ENCODE measurements at places on chromosomes 5 and 9.

DNA sequence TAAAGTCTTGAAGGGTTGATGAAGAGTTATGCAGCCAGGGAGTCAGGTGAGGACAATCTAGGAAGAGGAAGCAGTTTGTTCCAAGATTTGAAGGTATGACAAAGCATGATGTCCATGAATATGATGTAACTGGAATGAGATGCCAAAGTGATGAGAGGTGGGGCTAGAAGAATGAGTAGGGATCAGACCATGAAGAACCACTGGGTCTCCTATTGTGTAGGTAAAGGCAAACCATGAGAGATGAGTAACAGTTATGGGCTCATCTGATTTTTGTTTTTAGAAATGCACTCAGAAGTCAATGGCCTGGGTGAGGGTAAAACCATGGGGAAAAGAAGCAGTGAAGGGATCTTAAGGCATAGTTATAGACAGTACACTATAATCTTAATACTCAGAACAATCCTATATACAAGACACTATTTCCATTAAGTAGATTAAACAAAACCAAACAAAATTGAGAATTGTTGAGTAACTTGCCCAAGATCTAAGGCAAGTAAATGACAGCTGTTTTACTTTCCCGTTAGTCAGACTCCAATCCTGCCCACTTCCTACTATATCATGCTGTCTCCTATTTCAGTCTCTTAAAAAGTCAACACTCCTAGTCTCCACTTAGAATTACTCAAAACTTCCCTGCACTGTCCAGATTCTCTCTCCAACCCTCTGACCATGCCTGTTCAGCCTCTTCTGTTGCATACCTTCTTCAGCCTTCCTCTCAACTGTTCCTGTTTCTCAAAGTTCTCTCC is 393.8 kb upstream of the MEF2C start:
- DNase-seq, result no peak

GRCh38 chr5:144971108-144971850 is 800.6 kb downstream of the KCTD16 start:
- DNase-seq, result no peak

DNA sequence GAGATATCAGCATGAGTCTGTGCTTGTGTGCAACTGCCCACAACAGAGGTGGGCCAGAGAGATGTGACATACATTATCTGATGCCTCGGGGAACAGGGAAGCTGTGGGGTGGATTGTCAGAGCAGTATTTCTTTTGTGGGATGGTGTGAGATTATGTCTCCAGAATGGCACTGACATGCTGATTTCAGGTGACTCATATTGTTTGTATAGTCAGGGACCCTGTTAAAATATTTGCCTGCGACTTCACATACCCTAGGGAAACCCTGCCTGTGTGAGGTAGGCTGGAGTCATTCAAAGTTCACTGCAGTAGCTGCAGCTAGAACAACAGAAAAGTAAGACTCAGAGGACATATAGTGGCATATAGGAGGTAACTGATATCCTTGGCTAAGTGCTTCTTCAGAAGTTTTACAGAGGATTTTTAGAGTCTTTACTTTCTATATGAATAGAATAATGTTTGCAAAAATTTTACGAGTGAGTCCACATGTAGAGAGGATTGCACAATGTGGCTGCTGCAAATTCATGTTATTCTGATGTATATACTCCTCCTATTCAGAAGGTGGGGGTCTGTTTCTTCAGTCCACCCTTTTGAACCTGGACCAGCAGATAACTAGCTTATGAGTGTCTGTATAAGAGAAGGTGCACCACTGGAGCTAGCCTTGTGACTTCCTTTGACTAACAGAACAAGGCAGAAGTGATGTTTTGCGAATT is 89.3 kb downstream of the MACIR start:
- DNase-seq, result no peak

DNA sequence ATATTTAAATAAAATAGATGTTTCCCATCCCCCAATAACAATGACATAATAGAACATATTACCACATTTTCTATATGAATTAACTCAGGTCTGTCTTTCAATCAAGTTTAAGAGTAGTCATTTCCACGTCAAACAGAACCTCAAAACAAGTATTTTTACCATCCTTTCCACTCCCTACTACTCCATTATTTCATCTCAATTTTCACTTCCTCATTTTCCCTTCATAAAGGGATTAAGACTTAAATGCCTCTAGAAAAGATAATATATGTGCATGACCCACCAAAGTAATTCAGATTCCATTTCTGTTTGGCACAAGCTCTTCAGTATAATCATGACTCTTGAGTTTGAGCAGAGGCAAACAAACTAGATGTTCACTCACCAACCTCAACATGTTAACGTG is 40.4 kb downstream of the ELOVL7 start:
- no peak for DNase-seq

DNA sequence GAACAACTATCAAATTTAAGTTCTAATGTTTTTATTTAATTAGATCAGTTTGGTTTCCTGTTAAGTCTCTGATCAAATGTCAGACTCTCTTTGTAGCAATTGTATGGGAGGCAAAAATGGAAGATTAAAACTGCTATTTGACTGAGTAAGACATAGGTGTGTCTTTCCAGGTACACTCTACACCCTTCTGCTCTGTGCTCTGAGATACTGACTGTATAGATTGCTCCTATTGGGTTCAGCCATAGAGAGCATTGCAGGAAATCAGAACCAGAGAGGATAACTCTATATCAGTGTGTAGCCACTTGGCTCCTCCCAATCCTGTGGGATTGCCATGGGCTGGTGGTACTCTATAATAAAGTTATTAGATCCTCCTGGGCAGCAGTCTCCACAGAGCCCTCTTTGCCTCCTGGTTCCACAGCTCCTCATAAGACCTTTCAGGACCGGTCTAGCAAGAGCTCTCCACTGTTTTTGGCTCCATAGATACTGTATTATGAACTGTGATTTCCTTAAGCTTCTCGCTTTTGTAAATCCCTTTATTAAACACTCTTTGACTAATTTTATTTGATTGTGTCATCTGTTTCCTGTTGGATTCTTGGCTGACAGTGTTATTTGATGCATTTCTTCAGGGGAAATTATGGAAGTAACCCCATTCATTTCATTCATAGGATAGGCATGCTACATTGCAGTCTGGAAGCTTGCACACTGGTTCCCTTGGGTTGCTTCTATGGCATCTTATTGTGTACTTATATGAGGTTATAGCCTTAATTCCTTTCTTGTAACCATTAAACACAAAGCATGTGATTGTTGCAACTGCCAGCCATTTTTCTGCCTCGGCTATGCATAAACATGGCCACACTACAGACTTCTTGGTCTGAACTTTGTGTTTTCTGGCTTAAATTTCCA is 115.6 kb downstream of the VCAN start:
- no peak for DNase-seq

DNA sequence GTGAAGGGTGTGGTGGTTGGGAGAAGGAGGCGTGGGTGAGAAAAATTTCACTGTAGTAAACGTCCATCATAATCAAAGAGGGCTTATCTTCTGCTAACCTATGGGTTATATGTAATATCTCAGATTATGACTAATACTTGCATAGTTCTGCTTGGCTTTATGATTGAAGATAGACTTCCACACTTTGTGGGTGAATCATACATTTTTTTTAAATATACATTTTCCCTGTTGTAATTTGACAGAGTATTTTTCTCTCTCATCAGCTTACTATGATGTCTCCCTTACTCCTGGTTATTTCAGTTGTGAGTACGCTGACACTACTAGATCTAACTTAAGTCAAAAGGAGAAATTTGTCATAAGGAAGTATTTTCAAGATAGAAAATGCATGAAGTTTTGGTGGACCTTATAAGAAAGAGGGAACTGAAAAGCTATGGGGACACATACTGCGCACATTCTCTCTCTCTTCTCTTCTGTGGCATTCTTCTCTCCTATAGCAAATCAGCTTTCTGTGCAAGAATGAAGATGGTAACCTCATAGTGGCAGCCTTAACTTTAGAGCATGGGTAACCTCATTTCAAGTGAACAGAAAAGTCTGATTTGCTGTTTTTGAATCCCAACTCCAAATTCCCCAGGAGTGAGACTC is 4.9 kb upstream of the JAK2 start:
- DNase-seq, result no peak

- no peak for DNase-seq
Observed at GRCh38 chr5:102781786-102782185, 26.7 kb downstream of the PAM start.

DNA sequence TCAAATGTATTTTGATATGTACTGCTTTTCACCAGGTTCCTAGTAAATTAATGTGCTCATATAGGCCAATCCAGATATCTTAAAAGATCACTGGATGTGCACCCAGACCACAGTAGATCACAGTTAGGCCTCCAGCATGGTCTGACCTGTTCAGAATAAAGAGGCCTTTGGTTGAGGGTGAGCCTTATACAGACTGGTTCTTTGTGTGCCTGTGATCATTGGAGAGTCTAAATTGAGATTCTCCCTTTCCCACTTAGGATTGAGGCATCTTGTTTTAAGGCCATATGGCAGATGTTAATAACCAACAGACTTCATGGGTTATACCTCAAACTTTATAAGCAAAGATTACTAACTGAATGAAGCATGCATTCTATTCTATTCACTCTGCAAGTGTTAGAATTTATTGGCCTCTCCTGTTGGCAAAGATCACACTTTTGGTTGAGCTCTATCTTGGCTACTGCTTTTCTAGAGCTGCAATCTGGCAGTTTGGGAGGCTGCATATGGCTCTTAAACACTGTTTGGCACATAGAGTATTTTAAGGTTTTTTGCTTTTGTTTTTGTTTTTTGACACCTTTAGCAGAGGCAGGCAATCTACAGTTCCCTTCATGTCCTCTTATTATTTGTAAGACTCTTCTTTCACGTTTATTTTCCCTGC is 8.5 kb downstream of the CHSY3 start:
- no peak for DNase-seq

GRCh38 chr9:81292056-81292805 is 397.1 kb downstream of the TLE1 start:
- no peak for DNase-seq

- DNase-seq, result no peak
Observed at GRCh38 chr9:72839085-72839484, 113.8 kb downstream of the ALDH1A1 start.

DNA sequence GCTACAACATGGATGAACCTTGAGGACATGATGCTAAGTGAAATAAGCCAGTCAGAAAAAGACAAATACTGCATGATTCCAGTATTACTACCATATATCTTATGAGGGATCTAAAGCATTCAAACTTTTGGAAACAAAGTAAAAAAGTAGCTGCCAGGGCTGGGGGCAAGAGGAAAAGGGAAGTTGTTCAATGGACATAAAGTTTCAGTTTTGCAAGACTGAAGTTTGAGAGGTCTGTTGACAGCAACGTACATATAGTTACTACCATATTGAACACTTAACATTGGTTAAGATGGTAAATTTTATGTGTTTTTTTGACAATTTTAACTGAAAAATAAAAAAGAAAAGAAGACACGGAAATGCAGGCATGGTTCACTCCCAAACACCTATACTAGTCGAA is 77.6 kb downstream of the MAPKAP1 start:
- no peak for DNase-seq

DNA sequence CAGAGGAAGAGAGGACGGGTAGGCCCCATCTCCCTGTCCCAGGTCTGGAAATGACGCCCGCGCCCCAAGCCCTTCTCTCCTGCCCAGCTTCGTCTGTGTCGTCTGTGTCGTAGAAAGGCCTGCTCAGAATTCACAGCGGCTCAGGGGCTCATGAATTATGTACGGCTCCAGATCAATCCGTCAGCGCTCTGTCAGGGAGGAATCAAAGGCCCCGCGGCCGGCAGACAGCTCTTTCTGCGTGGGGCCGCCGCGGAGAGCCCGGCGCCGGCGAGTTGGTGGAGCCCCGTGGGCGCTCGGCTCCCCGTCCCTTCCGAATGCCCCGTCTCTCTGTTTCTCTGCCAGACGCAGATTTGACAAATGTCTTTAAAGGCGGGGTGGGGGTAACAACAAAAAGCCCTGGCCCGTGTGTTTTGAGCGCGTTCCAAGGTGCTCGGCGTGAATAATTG is 83.8 kb upstream of the RAPGEF1 start:
- no peak for DNase-seq

DNA sequence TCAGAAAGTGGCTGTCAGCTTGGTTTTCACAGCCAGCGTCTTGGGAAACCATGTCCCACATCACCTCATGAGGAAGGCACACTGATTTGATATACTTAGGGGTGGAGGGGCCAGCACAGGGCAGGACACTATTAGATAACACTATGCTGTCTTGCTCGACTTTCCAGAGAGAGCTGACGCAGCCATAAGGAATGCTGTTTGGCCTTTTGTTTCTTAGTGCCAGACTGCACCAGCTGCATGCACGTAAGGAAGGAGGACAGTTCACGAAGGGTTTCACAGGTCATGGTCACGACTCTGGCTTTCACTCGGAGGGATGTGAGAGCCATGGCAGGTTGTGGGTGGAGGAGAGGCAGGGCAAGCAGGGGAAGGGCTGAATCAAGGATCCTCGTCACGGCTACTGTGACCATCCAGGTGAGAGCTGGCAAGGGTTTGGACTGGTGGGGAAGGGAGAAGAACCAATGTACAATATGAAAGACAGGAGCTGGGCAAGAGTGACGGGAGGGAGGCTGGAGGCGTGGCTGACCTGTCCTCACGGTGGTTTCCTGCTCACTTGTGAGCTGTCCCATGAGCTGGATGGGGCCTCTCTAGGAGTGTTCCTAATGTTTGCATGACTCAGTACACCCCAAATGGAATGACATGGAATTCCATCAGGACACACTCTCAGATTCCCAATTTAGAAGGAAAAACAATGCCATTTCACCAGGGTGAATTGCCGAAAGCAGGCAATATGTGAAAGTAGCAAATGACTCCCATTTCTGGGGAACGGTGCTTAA is 61.7 kb downstream of the OTULIN start:
- no peak for DNase-seq

DNA sequence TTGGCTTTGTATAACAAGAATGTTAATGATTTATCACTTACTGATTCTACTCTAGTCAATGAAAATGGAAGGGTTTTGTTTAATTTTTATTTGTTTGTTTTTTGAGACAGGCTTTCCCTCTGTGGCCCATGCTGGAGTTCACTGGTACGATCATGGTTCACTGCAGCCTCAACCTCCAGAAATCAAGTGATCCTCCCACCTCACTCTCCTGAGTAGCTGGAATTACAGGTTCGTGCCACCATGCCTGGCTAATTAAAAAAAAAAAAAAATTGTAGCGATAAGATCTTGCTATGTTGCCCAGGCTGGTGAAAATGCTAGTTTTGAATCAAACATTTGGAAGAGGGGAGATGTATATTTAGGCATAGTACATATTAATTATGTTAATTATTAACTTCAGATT is 209.4 kb downstream of the NFIB start:
- DNase-seq, result no peak

DNA sequence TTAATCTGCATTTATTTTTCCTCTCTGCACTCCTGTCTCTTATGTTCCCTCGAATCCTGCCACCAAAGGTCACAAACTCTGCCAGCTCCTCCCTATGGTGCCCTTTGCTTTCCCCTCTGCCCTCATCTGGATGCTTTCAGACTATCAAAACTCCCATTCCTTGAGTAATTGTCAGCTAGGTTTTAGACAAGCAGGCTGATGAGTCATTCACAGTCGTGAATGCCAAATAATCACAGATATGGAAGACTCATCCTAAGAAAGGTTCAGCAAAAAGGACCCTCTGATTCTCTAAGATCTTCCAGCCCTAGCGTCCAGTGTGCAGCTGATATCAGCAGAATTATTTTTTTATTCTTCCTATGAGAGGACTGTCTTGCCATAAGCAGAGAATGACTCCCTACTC is 104.5 kb upstream of the NUDT12 start:
- DNase-seq, result no peak

All from WERI-Rb-1 (cell line).